Thymus (tissue), 14 donors: ENCODE measurements at places on chromosomes 7 and 10. TPM values are rescaled to one million over a fixed set of nuclear protein-coding genes. Genes with fewer than 3 reads are reported as not detected.

GRCh38 chr7:82375129-82375528 lies 68.4 kb downstream of the CACNA2D1 start:
- no peak overlapping the region for H3K27ac ChIP-seq
- H3K27me3 ChIP-seq = no peaks in the 10 kb centered on the region
- no peaks in the 10 kb centered on the region for H3K4me1 ChIP-seq
- no peak for DNase-seq
- no peak overlapping the region for H3K4me3 ChIP-seq
- H3K36me3 ChIP-seq = no peaks in the 10 kb centered on the region

DNA sequence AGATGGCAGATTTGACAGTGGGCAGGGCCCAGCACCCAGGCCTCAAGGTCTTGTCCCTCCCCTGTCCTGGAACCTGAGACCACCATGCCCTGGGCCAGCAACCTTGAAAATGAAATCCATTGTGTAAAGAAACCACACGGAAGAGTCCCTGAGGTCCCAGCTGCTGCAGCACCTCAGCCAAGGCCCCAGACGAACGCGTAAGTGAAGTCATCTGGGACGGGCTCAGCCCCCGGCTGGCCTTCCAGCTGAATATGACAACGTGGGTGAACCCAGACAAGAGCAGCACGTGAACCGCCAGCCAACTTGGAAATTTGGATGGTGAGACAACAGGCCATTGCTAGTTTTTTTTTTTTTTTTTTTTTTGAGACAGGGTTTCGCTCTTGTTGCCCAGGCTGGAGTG lies 70.3 kb downstream of the CYTH3 start:
- no peaks in the 10 kb centered on the region for H3K4me1 ChIP-seq
- no peaks in the 10 kb centered on the region for H3K27me3 ChIP-seq
- DNase-seq = no peak
- no peak overlapping the region for H3K27ac ChIP-seq
- no peak overlapping the region for H3K4me3 ChIP-seq

- no peaks in the 10 kb centered on the region for H3K4me1 ChIP-seq
- no peak overlapping the region for H3K4me3 ChIP-seq
- H3K27ac ChIP-seq = no peak overlapping the region
- DNase-seq = no peak
- no peaks in the 10 kb centered on the region for H3K36me3 ChIP-seq
Observed at GRCh38 chr7:34445653-34446052, 212.4 kb upstream of the NPSR1 start.

GRCh38 chr7:55075464-55076021 lies 56.7 kb downstream of the EGFR start:
- H3K36me3 ChIP-seq = no peaks in the 10 kb centered on the region
- H3K4me3 ChIP-seq = no peak overlapping the region
- H3K27ac ChIP-seq = peak overlapping the region; percentile 20
- DNase-seq = no peak
- H3K27me3 ChIP-seq = no peaks in the 10 kb centered on the region
- no peaks in the 10 kb centered on the region for H3K4me1 ChIP-seq

DNA sequence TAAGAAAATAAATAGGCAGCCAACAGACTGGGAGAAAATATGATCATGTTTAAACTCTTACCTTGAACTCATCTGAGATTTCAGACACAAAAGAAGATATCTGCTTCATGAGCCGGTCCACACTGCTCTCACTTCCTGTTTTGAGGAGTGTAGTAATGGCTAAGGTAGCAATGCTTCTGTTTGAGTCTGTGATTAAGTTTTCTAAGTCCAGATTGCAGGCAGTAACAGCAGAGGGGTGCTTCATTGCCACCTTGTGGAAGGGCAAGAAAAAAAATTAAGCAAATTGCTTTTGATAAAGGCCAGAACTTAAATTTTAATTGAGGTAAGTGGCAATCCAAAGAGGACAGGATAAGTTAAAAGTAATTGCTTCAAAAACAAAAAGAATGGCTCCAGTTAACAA lies 69.1 kb downstream of the MEST start:
- peaks cover 3% of the 10 kb centered on the region for H3K36me3 ChIP-seq
- no peaks in the 10 kb centered on the region for H3K4me1 ChIP-seq
- no peak overlapping the region for H3K4me3 ChIP-seq
- peak; percentile 46 for DNase-seq
- no peak overlapping the region for H3K27ac ChIP-seq

DNA sequence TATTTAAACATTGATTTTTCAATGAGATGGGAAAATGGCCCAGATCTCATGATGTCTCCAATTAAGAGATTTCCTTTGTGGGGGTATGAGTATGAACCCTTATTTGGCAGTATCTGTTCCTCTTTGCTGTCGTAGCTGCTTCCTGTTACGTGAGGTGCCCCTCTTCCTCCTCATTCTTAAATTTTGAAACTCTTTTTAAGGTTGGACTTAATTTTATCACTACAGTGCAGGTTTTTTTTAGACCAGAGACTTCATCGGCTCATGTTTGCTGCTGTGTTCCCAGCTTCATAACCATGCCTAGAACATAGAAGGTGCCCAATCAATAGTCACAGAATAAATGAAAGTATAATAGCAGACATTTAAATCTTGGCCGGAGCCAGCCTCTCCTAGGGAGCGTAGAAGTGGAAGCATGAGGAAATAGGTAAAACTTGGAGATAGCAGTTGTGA lies 2.4 kb downstream of the MIOS start:
- peaks cover 19% of the 10 kb centered on the region for H3K4me1 ChIP-seq
- no peaks in the 10 kb centered on the region for H3K27me3 ChIP-seq
- H3K4me3 ChIP-seq = peak overlapping the region; percentile 7
- no peak for DNase-seq

ERVW-1 gene
- total RNA-seq = not detected
